Glutamatergic neuron (in vitro differentiated cells): ENCODE measurements at places on chromosomes 4 and X. TPM values are rescaled to one million over a fixed set of nuclear protein-coding genes. Genes with fewer than 3 reads are reported as not detected.

GRCh38 chrX:39507034-39507433 lies 590.7 kb downstream of the BCOR start:
- H3K36me3 ChIP-seq = no peaks in the 10 kb centered on the region
- H3K27me3 ChIP-seq = no peaks in the 10 kb centered on the region
- peak; percentile 17 for DNase-seq
- no peak overlapping the region for H3K4me3 ChIP-seq
- H3K27ac ChIP-seq = no peak overlapping the region

GRCh38 chr4:101790521-101791181 lies at the start of gene BANK1:
Gene BANK1, plus strand, starts transcription at chr4:101790730. Its CDS starts 151 bp downstream, at chr4:101790881.
- no peaks in the 10 kb centered on the region for H3K4me1 ChIP-seq
- H3K36me3 ChIP-seq = peaks cover 4% of the 10 kb centered on the region
- no peak within 1 kb of the TSS for H3K27ac ChIP-seq
- no peaks in the 10 kb centered on the region for H3K27me3 ChIP-seq
- H3K4me3 ChIP-seq = peak within 1 kb of the TSS; percentile 84

- H3K36me3 ChIP-seq = no peaks in the 10 kb centered on the region
- H3K4me1 ChIP-seq = no peaks in the 10 kb centered on the region
- peaks cover 2% of the 10 kb centered on the region for H3K27me3 ChIP-seq
- no peak overlapping the region for H3K4me3 ChIP-seq
- DNase-seq = no peak
These were observed 15.1 kb downstream of the PALLD start for GRCh38 chr4:168511780-168512489.

Gene SOX3
- total RNA-seq = 0.71 TPM

DNA sequence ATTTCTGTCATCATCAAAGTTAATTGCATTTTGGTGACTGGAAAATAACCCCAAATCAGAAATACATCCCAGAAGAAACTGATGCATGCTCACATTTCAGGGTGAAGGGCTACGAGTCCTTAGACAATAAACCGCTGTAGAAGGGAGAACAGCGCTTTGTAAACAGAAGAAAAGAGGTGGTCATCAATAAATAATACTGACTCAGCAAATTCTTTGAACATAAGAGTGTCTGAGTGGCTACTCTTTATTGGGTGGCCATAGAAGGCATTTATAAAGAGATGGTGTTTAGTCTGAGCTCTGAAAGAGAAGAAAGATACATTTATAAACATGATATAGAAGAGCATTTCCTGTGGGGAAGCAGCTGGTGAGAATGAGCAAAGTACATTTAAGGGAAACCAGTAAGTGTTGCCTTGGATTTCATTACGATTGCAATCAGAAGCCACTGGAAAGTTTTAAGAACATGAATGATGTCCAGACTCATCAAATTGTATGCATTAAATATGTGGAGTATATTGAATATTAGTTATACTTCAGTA lies 246.9 kb upstream of the GIMD1 start:
- H3K4me3 ChIP-seq = no peak overlapping the region
- H3K4me1 ChIP-seq = no peaks in the 10 kb centered on the region
- no peaks in the 10 kb centered on the region for H3K36me3 ChIP-seq
- H3K27ac ChIP-seq = no peak overlapping the region

Gene PLAC1
- not detected for total RNA-seq

GRCh38 chr4:187171706-187172339 lies 448.2 kb upstream of the FAT1 start:
- no peaks in the 10 kb centered on the region for H3K27me3 ChIP-seq
- DNase-seq = no peak
- H3K4me3 ChIP-seq = no peak overlapping the region
- no peak overlapping the region for H3K27ac ChIP-seq

GRCh38 chrX:40581336-40581920 lies 658 bp downstream of the ATP6AP2 start:
- DNase-seq = no peak
- peaks cover 5% of the 10 kb centered on the region for H3K4me1 ChIP-seq
- H3K4me3 ChIP-seq = peak overlapping the region; percentile 84
- no peaks in the 10 kb centered on the region for H3K36me3 ChIP-seq
- H3K27ac ChIP-seq = peak overlapping the region; percentile 55

DNA sequence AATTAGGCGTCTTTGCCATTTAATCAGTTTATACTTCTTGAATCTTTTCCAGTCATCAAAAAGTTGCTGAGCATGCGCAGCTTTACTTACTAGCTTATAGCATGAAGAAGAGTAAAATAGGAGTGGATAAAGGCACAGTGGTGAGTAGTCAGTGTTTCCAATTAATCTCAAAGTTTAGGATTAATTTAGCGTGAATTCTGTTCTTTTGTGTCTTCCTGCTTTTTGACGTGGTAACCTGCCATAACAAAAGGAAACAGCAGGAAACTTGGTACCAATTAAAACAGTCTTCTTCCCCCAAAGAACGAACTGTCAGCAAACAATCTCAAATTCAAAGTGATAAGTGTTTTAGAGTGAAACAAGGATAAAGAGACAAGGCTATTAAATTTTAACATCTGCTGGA lies 61.9 kb downstream of the TET2 start:
- no peaks in the 10 kb centered on the region for H3K27me3 ChIP-seq
- no peak overlapping the region for H3K27ac ChIP-seq
- DNase-seq = no peak
- no peaks in the 10 kb centered on the region for H3K36me3 ChIP-seq
- H3K4me1 ChIP-seq = peaks cover 13% of the 10 kb centered on the region

Gene SPANXD
- not detected for total RNA-seq

DNA sequence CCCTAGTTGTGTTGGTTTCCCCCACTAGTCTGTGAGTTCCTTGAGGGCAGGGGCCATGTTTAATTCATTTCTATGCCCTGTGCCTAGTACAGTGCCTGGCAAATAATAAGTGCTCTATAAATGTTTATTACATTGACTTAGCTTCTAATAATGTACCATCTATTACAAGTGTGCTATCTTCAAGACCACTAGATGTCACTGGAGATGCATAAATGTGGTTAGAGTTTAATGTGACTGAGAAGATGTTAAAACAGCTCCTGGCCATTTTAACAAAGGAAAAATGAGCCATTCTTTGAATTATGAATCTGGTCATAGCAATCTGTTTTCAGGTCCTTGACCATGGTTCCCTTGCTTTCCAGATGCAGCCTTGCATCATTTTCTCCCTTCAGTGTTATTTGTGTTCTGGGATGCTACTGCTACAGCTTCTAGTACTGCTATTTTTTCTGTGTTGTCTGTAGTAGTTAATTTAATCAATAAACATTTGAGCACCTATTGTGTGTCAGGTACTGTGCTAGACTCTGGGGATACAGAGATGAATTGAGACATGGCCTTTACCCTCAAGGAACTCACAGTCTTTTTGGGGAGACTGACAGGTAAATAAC lies 43.2 kb downstream of the SLC9A6 start:
- H3K27me3 ChIP-seq = peaks cover 2% of the 10 kb centered on the region
- H3K4me1 ChIP-seq = peaks cover 14% of the 10 kb centered on the region
- DNase-seq = no peak
- H3K27ac ChIP-seq = peak overlapping the region; percentile 84
- H3K4me3 ChIP-seq = no peak overlapping the region

Gene GIMD1
- total RNA-seq = not detected

GRCh38 chrX:153646620-153647373 lies at the start of gene DUSP9:
Gene DUSP9, plus strand, starts transcription at chrX:153647203. Its CDS starts 751 bp downstream, at chrX:153647954.
- H3K4me1 ChIP-seq = no peaks in the 10 kb centered on the region
- peak; percentile 27 for DNase-seq
- peaks cover 3% of the 10 kb centered on the region for H3K27me3 ChIP-seq
- no peak within 1 kb of the TSS for H3K27ac ChIP-seq

DNA sequence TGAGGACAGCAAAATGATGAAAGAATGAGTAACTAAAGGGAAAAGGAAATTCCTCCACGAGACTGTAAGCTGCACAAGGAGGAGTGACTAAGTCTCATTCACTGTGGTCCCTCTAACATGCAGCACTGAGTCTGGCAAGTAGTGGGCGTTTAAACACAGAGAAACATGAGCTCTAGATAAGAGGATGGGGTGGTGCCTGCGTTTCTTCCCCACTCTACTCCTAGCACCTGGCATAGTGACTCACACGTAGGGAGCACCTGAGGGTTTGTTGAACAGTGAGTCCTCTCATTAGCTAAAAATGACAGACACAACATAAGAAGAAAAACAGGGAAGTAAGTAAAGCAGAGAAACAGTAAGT lies 105.8 kb upstream of the CBR4 start:
- no peak overlapping the region for H3K27ac ChIP-seq
- DNase-seq = no peak
- H3K4me3 ChIP-seq = no peak overlapping the region
- H3K27me3 ChIP-seq = no peaks in the 10 kb centered on the region
- H3K4me1 ChIP-seq = peaks cover 6% of the 10 kb centered on the region

GRCh38 chr4:55973650-55974049 lies 24.9 kb downstream of the CEP135 start:
- no peak overlapping the region for H3K27ac ChIP-seq
- H3K36me3 ChIP-seq = no peaks in the 10 kb centered on the region
- H3K4me3 ChIP-seq = no peak overlapping the region
- no peak for DNase-seq
- H3K27me3 ChIP-seq = no peaks in the 10 kb centered on the region

DNA sequence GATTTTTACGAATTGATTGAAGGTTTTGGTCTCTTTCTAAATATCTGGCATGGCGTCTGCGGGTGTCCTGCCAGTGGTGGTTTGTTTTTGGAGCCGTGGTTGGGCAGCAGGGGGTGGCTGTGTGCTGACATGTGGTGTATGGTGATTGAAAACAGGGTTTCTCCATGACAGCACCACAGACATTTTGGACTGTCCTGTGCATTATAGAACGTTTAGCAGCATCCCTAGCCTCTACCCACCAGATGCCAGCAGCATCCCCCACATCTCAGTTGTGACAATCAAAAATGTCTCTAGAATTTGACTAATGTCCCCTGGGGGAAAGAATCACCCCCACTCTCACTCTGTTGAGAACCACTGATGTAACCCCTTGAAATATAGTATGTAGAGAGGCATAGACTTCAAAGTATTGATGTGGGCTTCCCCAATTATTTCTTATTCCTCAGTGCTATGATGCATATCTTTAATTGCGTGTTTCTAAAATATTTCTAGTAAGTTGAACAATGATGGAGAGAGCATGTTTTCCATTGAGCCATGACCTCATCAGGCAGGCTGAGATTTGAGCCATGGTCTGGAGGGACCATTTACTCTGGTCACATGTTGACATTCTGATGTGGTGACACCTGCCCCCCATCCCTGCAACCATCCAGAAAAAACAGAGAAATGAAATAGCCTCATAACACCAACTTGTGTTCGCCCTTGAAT lies 77.4 kb upstream of the MID1 start:
- DNase-seq = peak; percentile 26
- H3K36me3 ChIP-seq = no peaks in the 10 kb centered on the region
- no peaks in the 10 kb centered on the region for H3K27me3 ChIP-seq
- peak overlapping the region; percentile 95 for H3K27ac ChIP-seq
- peaks cover 11% of the 10 kb centered on the region for H3K4me1 ChIP-seq

DNA sequence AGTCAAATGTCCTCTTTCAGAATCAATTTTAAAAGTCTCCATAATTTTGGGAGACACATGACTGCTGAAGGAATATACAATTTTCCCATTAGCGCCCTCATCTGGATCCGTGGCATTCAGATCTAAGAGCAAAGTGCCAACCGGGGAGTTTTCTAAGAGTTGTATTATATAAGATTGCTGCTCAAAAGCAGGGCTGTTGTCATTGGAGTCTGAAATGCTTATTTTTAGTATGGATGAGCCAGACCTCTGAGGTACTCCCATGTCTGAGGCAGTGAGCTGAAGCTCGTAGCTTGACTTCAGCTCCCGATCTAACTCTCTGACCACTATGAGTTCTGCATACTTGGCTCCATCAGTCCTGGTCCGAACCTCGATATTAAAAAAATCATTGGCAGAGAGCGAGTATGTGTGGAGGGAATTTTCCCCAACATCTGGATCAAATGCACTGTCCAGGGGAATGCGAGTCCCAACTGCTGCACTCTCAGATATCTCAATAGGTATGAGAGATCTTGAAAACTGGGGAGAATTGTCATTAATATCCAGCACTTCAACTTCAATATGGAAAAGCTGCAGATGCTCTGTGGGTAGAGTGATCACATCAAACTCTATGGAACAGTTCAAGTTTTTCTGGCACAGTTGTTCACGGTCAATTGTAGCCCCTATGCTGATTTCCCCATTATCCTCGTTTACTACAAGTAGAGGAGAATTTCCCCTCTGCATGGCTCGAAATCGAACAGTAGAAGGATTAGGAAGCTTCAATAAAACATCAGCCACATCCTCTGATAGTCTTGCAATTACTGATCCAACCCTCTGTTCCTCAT lies 917 bp downstream of the PCDH18 start:
- no peak overlapping the region for H3K27ac ChIP-seq
- H3K36me3 ChIP-seq = no peaks in the 10 kb centered on the region
- no peak for DNase-seq
- H3K4me1 ChIP-seq = peaks cover 6% of the 10 kb centered on the region
- no peak overlapping the region for H3K4me3 ChIP-seq

DNA sequence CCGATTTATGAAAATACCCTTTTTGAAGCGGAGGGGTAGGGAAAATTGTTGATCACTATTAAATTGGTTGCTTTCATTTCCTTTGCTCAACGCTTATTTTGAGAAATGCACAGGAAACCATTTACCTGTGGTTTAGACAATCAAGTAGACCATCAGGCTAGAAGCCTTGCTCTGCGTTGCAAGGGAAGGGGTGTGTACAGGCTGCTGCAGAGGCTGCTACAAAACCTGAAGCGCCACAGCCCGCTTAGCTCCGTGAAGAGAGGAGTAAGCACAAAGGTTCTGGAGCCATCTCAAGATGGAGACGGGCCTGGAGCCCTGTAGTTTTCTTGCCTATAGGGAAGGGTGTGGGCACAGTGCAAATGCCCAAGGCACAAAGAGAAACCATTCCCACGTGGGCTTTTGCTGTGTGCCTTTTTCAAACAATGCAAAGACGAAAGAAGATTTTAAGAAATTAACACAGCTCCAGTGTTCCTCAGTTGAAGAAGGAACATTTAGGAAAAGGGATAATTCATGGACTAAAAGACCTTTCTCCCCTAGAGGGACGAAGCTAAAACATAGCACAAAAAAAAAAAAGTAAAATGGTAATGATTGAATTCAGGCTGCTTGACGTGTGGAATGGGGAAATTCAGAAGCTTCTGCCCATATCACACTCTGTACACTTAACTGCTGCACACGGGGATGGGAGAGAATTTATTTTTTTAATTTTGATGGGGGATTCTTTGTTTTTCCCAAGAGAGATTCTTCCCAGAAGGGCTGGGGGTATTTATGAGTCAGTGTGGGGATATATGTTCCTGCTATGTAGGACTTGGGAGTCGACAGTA lies 3.5 kb downstream of the TMSB4X start:
- H3K27me3 ChIP-seq = peaks cover 31% of the 10 kb centered on the region
- no peaks in the 10 kb centered on the region for H3K36me3 ChIP-seq
- peak; percentile 54 for DNase-seq
- peak overlapping the region; percentile 88 for H3K4me3 ChIP-seq

DNA sequence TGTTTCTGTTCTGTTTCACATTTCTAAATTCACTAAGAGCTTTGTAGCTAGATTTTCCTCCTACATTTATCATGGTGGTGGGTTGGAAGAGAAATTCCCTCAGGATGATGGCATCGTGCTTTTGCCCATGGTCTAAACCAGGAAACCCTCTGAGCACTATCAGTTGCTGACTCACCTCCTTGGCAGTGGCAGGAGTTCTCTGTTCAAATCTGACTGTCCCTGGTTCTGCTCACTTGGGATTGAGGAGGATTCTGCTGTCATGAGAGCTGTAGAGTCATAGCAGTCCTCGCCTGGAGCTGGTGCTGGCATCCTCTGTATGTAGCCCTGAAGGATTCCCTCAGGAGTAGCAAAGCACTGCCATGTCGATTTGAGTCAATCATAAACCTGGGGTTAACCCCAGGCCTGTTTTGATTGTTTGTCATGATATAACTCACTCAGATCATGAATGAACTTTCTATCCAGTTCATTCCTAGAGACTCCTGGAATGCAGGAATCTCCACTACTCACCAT lies 9.4 kb downstream of the TEX13A start:
- no peak for DNase-seq
- H3K27me3 ChIP-seq = no peaks in the 10 kb centered on the region
- H3K36me3 ChIP-seq = no peaks in the 10 kb centered on the region
